ENCODE measurements at places on chromosomes 11 and 22.

- no peak for DNase-seq
Observed at GRCh38 chr11:62449451-62449851, 30.6 kb downstream of the SCGB1A1 start.

GRCh38 chr11:20113149-20113438 lies 47.2 kb downstream of the DBX1 start:
- no peak for DNase-seq

DNA sequence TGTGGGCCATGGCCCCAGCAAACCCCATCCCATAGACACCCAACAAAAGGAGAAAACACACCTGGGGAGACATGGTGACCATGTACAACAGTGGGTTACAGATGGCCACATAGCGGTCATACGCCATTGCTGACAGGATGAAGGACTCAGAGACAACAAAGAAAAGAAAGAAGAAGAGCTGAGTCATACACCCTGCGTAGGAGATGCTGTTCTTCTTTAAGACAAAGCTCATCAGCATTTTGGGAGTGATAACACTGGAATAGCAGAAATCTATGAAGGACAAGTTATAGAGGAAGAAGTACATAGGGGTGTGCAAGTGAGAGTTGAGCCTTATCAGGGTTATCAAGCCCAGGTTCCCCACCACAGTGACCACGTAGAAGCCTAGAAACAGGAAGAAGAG lies 4.9 kb downstream of the OR8B8 start:
- no peak for DNase-seq

- DNase-seq, result no peak
Observed at GRCh38 chr11:73889536-73889935, 12.7 kb downstream of the PAAF1 start.

GRCh38 chr11:117495357-117495756 lies 167.7 kb downstream of the CEP164 start:
- DNase-seq, result no peak

Measured in stimulated activated CD8-positive, alpha-beta memory T cell treated with anti-CD3 and anti-CD28 coated beads, Interleukin-7, amount 100 ng/mL, for 48 hours (primary cell).